ENCODE measurements at places on chromosomes 2 and 18. TPM values are rescaled to one million over a fixed set of nuclear protein-coding genes. Genes with fewer than 3 reads are reported as not detected.

The STK11IP gene
- total RNA-seq: 6.7 TPM

The PMAIP1 gene
- total RNA-seq: 14.0 TPM

The TUBB8B gene
- total RNA-seq: not detected

The LOXHD1 gene
- not detected for total RNA-seq

The HOXD1 gene
- not detected for total RNA-seq
